ENCODE measurements at places on chromosomes 7 and 10.

GRCh38 chr10:120897343-120897742 lies 46.2 kb downstream of the WDR11 start:
- DNase-seq, result no peak

DNA sequence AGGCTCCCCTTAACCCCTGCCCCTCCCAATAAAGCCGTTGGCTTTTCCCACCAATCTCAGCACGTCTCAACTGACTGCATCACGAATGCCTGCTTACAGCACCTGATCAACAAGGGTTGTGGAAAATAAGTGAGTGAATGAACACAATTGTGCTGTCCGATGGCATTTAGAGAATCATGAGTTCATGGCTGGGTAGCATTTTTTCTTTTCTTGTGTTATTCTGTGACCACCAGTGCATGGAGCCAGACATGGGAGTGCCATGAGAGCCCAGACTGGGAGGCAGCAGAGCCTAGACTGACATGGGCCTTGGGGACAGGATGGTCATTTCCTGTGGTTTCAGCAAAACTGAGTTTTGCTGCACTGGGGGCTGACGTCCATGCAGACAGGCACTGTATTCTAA lies 254.1 kb upstream of the IGFBP3 start:
- no peak for DNase-seq

DNA sequence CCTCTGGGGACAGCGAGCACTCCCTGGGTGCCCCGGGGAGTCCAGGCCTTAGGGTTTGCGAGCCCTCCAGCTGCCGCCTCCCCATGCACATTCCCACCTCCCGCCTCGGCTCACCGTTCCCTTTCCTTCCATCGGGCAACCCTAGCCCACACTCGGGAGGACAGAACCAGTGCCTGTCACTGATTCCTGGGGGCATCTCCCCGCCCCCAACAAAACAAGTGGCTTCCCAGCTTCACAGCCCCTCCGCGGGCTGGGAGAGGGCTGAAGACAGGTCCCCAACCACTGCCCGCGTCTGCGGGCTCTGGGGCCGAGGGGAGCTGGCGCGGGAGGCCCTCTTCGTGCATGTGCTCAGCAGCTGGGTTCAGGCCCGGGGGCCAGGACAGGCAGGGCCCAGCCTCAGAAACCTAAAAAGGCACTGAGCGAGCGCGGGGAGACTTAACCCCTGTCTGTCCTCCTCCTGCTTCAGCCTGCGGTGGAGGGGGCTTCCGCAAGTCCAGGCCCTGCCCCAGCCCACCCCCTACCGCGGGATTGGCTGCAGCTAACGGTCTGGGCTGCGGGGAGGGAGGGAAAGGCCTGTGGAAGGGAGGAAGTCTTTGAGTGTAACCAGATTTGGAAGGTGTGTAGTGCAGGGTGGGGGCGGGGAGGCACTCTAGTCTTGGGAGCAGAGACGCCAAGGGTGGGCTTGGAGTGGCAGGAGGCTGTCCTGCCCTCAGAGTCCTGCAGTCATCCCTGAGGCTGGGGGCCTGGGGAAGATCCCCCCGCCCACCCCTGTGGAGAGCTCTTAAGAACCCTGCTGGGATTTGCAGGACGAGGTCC lies 1.2 kb downstream of the FLNC start:
- DNase-seq, result no peak

- DNase-seq, result no peak
Measured at GRCh38 chr7:102140952-102141370, 145.7 kb upstream of the SH2B2 start.

DNA sequence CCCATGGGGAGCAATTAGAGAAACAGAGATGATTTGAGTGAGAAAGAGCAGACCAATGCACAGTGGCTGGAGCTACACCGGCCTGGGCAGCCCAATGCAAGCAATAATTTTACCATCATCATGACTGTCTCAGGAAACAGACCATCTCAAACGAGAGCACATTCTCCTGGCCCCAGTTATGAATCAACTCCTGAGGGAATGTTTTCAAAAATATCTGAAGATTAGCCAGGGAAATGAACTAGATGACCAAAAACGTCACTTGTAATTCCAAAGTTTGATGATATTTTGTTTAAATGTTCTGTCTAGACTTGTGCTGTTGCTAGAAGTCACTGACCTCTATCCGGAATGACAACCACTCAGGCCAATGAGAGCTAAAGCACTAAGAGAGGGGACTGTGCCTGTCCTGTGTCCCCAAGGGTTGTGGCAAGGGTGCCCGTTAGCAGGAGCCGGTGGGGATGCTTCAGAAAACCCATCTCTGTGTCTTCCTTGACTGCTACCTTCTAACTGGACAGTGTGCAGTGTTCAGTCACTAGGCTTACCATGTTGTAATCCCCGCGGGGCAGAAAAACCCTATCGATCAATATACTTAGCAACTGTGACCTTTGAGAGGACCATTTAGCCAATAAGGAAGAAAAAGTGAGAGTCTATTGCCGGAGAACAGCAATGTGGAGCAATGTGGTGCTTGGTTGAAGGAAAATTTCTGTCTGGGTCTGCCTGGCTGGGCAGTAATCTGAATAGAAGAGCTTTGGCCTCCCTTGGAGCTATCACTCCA lies 202.4 kb downstream of the ADAM12 start:
- no peak for DNase-seq

- DNase-seq, result no peak
Measured at GRCh38 chr7:39199006-39199405, 221.3 kb downstream of the POU6F2 start.

GRCh38 chr10:16828114-16828568 lies 10.9 kb upstream of the RSU1 start:
- DNase-seq, result peak; percentile 56

DNA sequence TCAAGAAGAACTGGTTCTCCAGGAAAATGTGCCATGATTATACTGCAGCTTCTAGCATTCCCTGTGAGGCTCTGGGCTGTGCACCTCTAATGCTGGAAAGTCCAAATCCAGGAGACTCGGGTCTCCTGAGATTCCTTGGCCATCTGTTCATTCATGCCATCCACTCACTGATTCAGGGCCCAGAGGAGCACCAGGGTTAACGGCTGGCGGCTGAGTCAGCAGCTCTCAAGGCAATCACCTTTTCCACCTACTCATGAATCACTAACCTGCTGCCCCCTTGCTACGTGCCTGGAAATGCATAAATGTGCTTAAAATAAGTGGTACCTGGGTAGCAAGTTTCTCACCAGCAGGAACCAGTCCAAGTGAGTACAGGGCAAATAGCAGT lies 132.7 kb downstream of the KCNMA1 start:
- DNase-seq, result no peak

- no peak for DNase-seq
Measured at GRCh38 chr7:25844102-25844870, 307.7 kb upstream of the NFE2L3 start.

- DNase-seq, result no peak
Measured at GRCh38 chr10:33655165-33655815, 320.8 kb upstream of the NRP1 start.

GRCh38 chr7:94069162-94069739 lies 65.1 kb upstream of the BET1 start:
- no peak for DNase-seq

DNA sequence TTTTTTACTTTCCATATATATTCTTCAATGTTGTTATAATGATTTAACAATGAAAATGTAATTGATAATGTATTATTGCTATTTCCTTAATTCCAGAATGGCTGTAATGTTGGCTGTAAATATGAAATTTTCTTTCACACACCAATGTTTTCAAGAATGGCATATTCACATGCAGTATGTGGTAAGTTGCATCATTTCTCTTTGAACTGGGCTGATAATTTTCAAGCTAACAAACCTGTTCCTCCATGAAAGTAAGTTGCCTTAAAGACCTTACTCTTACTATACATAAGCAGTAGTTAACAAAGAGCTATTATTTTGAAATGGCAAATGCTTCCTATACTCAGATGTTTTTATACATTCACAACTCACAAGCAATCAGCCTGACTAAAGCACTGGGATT lies 154.5 kb downstream of the TMEM168 start:
- no peak for DNase-seq

- DNase-seq, result no peak
Measured at GRCh38 chr10:57799625-57800024, 468.1 kb downstream of the IPMK start.

- no peak for DNase-seq
Measured at GRCh38 chr7:32533276-32534029, 38.2 kb downstream of the AVL9 start.

DNA sequence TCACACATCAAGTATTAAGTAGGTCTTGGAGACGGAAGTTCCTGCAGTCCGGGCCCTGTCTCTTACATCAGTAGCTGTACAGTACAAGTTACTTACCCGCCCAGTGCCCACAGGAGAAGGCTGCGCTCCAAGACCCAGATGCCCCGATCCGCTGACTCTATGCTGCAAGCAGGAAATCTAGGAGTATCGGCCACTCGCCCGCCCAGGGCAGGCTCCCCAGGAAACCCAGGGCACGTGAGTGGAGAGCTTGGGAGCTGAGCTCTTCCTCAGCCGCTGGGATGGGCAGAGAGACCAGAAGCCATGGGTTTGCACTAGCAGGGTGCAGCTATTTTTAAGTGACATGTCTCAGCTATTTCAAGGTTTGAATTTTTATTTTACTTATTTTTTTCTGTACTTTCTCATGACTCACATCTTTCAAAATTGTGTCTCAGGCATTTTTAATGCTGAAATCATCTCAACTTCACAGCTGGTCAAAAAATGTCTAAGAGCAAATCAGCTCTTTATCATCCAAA lies 1.9 kb upstream of the GPER1 start:
- no peak for DNase-seq

DNA sequence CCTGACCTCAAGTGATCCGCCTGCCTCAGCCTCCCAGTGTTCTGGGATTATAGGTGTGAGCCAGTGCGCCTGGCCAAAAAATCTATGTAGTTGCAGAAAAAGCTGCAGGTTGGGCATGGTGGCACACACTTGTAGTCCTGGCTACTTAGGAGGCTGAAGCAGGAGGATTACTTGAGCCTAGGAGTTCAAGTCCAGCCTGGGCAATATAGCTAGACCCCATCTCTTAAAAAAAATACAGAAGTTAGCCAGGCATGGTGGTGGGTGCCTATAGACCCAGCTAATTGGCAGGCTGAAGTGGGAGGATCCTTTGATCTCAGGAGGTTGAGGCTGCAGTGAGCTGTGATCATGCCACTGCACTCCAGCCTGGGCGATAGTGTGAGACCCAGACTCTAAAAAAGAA lies 24.8 kb upstream of the CAMK1D start:
- no peak for DNase-seq

- no peak for DNase-seq
Measured at GRCh38 chr10:68566955-68567354, 6.8 kb downstream of the TET1 start.

DNA sequence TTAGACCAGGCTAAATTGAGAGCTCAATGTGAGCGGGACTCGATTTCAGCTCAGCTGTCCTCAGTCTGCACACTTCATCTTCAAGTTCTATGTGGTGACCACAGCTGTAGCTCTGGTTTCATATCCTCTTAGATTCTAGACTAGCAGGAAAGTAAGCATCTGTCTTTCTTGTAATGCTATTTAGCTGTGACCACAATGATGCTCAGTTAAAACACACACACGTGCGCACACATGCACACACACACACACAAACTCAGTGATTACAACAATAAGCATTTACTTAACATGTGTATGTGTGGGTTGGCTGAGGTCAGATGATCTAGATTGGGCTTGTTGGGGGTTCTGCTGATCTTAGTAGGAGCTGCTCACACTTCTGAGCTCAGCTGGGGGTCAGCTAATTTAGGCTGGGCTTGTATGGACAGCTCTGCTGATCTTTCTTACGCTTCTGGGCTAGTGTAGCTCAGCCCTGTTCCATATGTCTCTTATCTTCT lies 82.5 kb downstream of the ZNF365 start:
- no peak for DNase-seq

DNA sequence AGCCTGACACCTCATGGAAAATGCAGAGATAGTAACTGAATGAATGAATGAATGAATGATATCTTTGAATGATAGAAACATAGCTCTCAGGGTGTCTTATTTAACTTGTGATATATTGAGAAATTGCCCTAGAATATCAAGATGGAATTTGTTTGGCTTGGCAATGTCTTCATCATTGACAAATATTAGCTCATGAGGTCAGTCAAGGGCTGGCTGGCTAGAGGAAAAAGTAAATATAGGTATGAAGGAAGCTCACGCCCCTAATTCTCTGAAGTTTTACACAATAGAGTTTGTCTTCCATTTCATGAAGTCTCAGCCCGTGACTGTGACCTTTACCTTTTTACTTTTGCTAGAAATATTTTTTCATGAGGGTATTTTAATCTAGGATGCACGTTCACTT lies 305.2 kb downstream of the ADARB2 start:
- DNase-seq, result no peak

DNA sequence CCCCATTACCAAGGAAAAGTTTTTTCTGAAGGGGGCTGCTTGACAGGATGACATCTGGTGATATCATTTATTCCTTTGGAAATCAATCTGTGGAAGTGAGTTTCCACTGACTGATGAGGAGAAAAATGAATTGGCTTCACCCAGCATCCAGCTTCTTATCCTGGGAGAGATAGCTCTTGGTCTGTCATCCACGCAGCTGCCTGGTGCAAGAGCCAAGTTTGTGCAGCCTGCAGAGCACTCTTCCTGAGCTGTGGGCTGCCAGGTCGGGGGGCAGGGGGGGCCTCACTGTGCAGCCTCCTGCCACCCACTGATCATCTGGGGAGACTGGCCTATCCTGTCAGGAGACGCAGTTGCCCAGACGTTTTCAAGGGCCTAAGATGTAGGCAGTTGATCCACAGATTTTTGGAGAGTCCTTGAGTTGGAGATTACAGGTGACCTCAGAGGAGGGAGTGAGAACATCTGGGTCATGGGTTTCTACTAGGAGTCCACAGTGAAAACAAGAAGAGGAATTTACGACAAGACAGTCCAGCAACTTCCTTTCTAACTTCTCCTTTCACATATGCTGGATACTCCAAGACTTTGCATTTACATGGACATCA lies 75.4 kb downstream of the EGFR start:
- no peak for DNase-seq

- DNase-seq, result peak; percentile 41
Measured at GRCh38 chr10:14822879-14823755, 14.7 kb downstream of the CDNF start.

DNA sequence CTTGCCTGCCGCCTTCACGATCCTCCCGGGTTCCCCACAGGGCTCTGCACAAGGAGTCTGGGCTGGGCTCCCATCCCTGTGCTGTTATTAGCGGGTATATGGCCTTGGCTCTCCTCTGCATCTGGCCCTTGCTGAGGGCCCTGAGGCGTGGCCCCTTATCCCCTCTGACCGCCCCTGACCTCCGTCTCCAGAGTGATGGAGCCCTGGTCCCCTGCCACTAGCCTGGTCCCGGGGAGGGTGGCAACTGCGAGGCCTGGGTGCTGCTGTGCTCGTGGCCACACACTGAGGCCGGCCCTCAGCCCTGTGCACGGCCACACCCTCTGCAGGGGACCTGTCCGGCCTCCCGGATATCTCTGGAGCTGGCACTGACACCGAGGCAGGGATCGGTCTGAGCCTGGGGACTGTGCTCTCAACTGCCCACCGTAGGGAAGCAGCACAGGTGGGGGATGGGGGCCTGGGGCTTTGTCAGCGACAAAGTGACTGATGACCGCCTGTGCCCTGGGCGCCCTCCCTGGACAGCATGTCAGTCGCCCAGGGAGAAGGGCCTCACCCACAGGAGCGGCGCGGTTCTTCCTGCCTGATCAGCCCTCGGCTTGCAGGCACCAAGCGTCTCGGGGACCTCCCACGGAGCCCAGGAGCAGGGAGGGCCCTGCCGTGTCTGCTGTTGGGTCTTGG lies 72.4 kb downstream of the NKX6-2 start:
- DNase-seq, result no peak

- no peak for DNase-seq
Measured at GRCh38 chr7:106012935-106013439, 49.9 kb downstream of the CDHR3 start.

GRCh38 chr10:95277201-95277570 lies 13.6 kb downstream of the PDLIM1 start:
- DNase-seq, result no peak

- no peak for DNase-seq
Measured at GRCh38 chr10:47040041-47040491, 128.8 kb downstream of the PTPN20 start.

All from T-cell (primary cell).